ENCODE measurements at places on chromosomes 1 and 21.
A peak's percentile ranks its signal among the peaks of the same experiment; 100 is the strongest.

GRCh38 chr1:164137273-164137925, 421.6 kb upstream of the PBX1 start:
- DNase-seq = no peak

GRCh38 chr1:234598974-234599616, 10.9 kb downstream of the IRF2BP2 start:
- no peak for DNase-seq

- DNase-seq = no peak
Observed at GRCh38 chr1:209012443-209013196, 570.9 kb upstream of the CAMK1G start.

DNA sequence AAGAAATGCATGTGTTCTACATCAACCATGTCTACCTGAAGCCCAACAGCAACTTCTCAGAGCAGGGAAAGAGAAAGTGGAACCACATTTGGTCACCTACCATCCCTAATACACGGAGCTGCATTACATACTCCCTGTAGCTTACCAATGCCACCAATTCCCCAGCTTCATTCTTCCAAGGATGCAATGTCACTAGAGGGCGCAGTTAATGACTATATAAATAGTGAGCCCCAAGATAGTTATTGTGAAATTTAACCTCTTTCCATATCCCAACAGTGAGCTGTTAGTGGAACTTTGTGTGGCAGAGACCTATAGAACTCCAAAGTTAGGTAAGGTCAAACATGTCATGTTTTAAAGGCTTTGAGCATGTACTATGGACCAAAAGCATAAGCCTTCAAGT, 618.3 kb downstream of the SMYD3 start:
- no peak for DNase-seq

DNA sequence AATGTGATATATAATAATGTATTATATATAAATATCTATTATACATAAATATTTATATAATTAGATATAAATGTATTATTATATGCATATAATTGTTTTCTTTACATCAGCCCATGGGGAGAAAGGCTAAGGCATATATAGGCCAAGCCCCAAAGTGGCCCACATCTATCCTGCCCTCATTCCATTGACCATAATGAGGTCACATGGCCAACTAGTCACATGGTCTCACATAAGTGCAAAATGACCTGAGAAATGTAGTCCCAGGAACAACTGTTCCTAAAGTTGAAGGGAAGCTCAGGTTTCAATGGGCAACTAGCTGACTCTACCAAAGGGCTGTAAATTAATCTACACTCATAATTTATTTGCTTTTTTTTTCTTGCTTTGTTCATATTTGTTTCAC, 14.5 kb upstream of the CCDC185 start:
- no peak for DNase-seq

DNA sequence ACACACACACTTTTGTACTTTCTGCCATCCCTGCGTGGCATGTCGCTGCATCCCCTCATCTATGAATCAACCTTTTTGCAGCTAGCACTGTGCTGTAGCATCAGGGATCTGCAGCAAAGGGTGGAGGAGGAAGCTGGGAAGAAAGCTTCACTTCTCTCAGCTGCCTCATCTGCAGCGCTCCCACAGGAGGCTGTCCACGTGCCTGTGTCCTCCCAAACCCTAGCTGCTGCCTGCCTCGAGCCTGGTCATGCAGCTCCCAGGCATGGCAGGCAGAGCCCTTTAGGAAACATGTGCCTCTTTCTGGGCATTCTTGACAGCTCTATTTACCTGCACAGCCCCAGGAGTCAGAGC, 262.1 kb upstream of the SGIP1 start:
- DNase-seq = no peak

GRCh38 chr1:159444511-159444910, 5.0 kb downstream of the OR10J1 start:
- no peak for DNase-seq

- DNase-seq = no peak
Observed at GRCh38 chr1:22282364-22282995, 139.6 kb upstream of the WNT4 start.

- DNase-seq = no peak
Observed at GRCh38 chr1:165369255-165369848, 12.8 kb upstream of the LMX1A start.

- DNase-seq = no peak
Observed at GRCh38 chr1:195740862-195741261, 867.4 kb downstream of the KCNT2 start.

DNA sequence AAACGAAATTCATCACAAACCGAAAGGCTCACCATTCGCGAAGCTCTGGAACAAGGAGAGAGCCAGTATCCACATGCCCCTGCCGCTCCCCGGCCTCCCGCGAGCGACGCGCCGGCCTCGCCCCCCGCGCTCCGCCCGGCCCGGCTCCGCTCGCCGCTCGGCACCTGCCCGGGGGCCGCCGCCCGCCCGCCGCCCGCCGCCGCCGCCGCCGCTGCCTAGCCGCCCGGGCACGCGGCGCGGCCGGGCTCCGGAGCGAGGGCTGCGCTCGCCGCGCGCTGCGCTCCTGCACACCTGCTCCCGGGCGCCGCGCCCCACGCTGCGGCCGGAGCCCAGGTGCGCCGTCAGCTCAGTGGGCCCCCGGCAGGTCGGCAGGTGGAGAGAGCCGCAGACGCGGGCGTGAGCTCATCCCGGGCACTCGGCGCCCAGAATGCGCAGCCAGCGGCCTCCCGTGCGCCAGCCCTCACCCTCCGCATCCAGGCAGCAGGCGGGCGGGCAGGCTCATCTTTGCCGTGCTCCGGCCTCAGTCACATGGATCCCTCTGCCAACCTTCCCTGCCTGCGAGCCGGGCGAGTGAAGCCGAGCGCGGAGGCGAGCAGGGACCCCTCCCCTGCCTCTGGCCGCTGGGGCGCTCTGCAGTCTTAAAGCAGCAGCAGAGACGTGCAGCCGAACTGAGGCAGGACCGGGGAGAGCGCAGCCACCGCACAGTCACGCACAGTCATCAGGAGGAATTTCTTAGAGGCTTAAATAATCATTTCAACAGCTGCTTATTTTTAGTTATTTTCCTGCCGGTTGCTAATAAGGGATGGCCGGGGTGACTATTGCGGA, at the start of gene DSCAM:
Gene DSCAM (minus strand): TSS at position 572 of the 825 bp plus-strand sequence. CDS start 497 bp downstream, at position 75.
- no peak for DNase-seq

- no peak for DNase-seq
Observed at GRCh38 chr1:58190267-58190988, 356.1 kb downstream of the OMA1 start.

DNA sequence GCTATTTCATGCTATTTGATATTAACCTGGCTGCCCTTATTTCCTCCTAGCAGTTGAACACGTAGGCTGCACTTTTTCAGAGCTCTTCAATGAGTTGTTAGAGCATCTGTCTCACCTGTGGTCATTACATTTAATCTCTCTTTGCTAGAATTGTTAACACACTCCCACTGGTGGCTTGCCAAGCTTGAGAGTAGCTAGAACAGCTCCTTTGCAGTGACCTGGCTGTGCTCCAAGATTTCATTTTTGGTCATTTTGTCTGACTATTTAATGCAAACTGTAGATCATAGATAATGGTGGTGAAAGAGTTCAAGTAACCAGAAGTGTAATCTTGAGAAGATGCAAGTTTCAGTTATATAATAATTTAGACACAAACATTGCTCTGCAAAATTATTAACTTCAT, 105.6 kb downstream of the LRRC7 start:
- no peak for DNase-seq

DNA sequence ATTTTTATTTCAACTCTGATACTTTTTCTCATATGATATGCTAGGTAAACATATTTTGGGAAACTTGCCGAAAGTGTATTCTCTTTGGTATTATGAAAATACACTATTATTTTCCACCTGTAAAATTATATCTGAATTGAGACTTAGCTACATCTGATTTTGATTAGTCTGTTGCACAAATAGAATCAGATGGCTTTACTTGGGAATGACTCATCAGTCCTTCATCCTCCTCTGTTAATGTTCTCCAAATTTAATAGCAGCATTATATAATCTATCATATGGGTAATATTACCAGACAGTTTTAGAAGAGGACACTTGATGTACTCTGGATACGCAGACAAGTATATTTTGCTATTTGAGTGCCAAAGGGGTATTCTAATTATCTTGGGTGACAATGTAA, 245.3 kb downstream of the CTH start:
- no peak for DNase-seq

DNA sequence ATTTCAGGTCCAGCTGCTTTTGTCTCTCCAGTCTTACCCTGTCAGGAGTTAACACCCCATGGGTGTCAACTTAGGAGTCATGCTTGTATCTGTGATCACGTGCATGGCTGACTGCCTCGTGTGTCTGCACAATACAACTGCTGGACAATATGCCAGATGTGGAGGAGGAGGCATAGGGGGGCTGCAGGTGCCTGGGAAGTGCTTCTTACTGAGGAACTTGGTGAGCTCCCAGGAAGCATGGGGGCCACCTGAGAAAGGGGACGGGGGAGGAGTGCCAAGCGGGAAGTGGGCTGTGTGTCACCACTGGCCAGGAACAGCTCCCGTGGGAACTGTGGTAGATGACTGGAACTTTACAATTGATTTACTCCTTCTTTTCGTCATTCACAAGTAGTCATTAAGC, 9.5 kb downstream of the RHEX start:
- no peak for DNase-seq

DNA sequence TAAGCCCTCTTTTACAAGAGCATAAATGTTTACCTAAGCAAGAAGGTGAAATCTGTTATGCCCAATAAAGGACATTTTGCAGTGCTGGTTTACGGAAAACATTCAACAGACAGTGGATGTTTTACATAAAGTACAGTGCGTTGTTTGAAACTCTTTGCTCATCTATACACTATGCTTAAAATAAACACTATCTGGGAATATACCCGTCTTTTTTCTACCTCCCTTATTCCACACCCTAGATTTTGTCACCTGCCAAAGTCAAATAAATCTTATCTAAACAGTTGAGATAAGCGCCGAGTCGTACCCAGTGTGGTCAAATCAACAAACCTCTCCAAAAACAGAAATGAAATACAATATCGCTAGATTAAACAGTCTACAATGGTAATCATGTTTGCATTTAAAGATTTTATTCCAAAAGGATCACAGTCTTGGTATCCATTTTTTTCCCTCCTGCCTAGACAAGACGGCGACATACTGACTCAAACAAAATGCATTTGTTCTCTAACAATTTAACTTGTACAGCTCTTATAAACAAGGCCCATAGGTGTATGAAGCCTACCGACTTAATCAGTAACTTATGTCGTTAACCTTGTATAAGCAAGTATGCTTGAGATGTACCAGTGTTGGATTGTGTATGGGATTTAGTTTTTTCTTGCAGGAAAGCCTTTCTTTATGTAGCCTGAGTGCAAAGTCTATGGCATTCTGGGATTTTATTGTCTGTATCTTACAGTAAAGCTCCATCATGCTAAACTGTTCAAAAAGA, 189.1 kb downstream of the FMN2 start:
- DNase-seq = no peak

- DNase-seq = peak; percentile 92
Observed at GRCh38 chr1:45583264-45583665, 576 bp upstream of the NASP start.

DNA sequence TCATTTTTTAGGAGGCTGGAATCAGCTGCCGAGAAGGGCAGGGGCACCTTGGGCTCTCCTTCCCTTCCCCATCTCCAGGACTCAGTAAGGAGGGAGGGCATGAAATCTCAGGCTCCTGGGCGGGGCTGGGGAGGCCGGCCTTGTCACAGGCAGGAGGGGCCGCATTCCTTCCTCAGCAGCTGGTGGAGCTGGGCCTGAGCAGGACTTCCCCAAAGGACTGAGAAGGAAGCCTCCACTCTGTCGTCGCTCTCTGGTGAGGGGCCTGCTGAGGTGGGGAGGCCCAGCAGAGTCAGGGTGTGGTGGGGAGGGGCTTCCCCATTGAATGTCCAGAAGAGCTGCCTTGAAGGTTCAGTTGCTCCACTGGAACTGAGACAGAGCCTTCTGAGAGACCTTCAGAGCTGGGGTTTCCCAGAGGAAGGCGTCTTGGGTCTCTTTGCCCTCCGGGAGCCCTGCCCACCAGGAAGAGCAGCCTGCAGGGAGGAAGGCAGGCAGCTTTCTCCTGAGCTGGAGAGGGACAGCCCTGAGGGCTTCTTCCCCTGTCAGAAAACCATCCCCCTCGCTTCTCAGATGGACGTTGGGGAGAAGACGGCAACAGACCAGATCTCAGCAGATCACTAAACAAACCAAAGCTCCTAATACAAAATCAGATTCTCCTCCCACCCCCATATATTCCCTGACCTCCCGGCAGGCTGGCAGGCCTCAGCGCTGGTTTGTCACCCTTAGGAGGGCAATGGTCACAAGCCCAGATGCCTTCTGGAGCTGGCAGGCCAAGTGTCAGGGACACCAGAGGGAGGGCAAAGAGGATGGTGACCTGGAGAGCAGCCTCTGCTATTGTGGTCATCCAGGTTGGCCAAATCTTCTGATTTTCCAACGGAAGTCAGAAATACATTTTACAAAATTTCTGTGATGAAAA, 10.7 kb downstream of the KCNA10 start:
- DNase-seq = no peak

- no peak for DNase-seq
Observed at GRCh38 chr1:211473823-211474222, 18.1 kb downstream of the RD3 start.

DNA sequence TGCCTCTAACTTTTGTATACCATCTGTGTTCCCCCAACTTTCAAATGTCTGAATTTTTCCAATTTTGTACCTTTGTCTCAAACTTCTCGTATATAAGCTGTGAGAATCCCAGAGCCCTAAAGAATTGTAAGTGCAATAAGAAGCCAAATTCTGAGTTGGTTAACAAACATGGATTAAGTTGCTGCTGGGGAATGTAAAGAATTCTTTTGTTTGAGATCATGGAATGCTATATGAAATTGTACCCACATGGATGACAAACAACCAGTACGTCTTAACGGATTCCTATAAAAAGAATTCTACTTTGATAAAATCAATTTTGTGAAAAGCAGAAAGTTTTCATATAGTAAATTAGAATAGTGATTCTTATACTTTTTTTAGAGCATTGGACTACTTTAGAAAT, 72.4 kb upstream of the CYP2J2 start:
- no peak for DNase-seq

DNA sequence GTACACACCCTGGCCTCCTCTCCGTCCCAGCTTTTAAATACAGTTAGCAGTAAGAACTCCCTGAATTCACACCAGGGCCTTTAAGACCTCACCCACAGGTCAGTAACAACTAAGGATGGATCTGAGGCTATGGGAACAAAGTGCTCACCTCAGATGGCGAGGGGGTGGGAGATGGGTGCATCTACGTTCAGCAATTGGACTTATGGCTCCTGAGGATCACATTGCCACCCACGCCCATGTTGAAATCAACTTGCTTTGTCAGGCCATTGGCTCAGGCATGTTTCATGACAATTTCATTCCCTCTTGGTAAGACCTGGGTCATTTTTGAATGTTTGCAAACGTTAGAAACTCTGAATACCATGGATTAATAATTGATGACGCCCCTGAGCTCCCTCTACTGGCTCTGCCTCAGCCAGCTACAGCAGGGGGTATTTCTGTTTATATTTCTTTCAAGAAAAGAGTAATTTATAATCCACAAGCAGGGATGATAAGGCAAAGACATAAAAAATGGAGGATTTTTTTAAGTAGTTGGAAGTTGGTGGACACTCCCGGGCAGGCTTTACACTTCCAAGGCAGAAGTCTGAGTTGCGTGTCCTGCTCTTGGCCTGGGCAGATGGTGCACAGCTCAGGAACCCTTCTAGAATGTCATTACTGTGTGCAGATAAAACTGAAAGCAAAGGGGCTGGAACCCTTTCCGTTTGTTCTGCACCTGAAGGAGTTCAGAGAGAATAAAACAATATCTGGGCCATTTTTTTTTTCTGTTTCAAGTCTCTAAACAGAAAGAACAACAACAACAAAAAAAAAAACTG, 13.7 kb upstream of the LBR start:
- no peak for DNase-seq
